Omental fat pad (tissue), 4 donors: ENCODE measurements at places on chromosomes 1 and 21.
A peak's percentile ranks its signal among the peaks of the same experiment; 100 is the strongest.

DNA sequence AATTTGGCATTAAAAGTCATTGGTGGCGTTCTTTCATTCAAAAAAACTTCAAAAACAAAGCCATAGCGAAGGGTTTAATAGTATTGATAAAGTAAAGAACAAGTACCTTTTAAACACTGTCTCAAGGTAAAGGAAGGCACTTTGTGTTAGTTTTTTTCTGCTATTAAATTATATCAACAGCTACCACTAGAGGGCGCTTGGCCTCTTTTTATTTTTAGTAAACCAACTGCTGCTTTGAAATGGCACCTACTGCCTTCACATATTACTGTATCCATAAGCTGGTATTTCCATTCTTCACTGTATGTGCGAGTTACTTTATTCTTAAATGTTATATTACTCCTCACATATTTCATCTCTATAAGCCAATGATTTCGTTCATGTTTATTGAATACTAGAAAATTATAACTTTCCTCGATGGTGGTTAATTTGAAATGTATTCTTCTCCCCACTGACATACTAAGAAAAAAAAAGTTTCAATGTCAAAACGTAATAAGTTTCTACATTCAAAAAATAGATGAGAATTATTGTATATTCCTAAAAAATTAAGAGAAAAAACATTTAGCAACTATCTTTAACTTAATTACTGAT, 125.7 kb upstream of the CXADR start:
- peak; percentile 35 for DNase-seq

DNA sequence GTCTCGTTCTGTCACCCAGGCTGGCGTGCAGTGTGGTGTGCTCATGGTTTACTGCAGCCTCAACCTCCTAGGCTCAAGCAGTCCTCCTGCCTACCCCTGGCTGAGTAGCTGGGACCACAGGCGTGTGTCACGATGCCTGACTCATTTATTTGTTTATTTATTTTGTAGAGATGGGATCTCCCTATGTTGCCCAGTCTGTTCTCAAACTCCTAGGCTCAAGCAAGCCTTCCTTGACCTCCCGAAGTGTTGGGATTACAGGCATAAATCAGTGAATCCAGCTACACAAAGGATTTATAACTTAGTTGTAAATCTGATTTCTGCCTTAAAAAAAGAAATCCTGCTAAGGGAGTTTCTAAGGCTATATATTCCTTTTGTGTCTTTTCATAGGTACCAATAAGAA, 30.5 kb upstream of the ZNF496 start:
- DNase-seq: no peak

- DNase-seq: no peak
Observed at GRCh38 chr21:27648560-27648959, 681.7 kb upstream of the ADAMTS5 start.

DNA sequence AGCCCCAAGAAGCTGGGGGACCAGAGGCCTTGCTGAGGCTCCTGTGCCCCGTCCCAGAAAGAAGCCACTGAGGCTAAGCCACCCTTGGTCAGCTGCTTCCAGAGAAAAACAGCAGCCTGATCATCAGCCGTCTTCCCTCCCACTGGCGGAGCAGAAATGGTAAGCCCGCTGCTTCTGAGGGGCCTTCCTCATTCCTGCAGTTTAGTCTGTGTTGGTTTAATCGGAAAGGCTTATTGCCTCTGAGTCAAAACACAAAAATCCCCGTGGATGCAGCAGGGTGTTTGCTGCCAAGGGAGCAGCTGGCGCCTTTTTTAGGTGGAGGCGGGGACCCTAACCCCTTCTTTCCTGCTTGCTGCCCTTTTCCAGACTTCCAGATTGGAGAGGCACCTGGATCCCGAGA, 33.9 kb downstream of the SPSB1 start:
- no peak for DNase-seq

DNA sequence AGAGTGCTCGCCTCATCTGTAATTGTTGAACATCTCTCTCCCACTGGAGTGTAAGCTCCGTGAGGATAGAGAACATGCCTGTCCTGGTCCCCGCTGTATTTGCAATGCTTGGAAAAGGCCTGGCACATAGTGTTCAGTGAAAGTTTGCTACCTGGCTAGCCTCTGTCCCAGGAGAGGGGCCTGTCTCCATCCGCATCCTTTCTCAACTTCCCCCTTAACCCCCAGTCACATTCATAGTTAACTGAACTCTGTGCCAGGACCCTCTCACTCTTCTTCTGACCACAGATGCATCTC, 15.2 kb downstream of the SPOCD1 start:
- DNase-seq: peak; percentile 4
